ENCODE measurements at places on chromosomes 1 and 21. TPM values are rescaled to one million over a fixed set of nuclear protein-coding genes. Genes with fewer than 3 reads are reported as not detected.

- no peaks in the 10 kb centered on the region for H3K27me3 ChIP-seq
- no peak for DNase-seq
- no peaks in the 10 kb centered on the region for H3K4me1 ChIP-seq
- no peak overlapping the region for H3K27ac ChIP-seq
- no peaks in the 10 kb centered on the region for H3K36me3 ChIP-seq
These were observed 1.0 kb upstream of the CD84 start for GRCh38 chr1:160580221-160580812.

DNA sequence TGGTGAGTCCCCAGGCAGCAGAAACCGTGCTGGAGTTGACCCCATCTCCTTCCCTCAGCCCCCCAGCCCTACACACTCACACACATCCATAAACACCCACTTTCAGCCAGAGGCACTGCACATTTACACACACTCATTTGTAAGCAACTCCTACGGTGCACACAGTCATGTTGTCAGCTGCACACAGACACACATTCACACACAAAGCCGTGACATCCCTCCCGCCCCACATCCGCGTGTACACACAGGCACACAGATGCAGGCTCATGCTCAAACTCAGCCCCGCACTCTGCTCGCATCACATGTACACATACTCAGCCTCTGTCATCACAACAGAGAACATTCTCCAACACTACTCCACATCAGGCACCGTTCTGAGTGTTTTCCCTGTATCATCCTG, 47.6 kb downstream of the LACTBL1 start:
- H3K27me3 ChIP-seq = no peaks in the 10 kb centered on the region
- peak; percentile 13 for DNase-seq
- H3K4me3 ChIP-seq = no peak overlapping the region
- H3K36me3 ChIP-seq = no peaks in the 10 kb centered on the region

GRCh38 chr1:5910276-5910620, 82.0 kb downstream of the NPHP4 start:
- no peak overlapping the region for H3K27ac ChIP-seq
- H3K4me1 ChIP-seq = no peaks in the 10 kb centered on the region
- H3K36me3 ChIP-seq = no peaks in the 10 kb centered on the region
- no peaks in the 10 kb centered on the region for H3K27me3 ChIP-seq
- H3K4me3 ChIP-seq = no peak overlapping the region

MNDA gene
- total RNA-seq = 27.2 TPM

- no peak overlapping the region for H3K27ac ChIP-seq
- H3K36me3 ChIP-seq = no peaks in the 10 kb centered on the region
- no peak for DNase-seq
- no peaks in the 10 kb centered on the region for H3K27me3 ChIP-seq
These were observed 310.9 kb downstream of the MATN1 start for GRCh38 chr1:30412241-30413110.

FAM72B gene
- total RNA-seq = 1.1 TPM

USH2A gene
- total RNA-seq = 0.11 TPM

DNA sequence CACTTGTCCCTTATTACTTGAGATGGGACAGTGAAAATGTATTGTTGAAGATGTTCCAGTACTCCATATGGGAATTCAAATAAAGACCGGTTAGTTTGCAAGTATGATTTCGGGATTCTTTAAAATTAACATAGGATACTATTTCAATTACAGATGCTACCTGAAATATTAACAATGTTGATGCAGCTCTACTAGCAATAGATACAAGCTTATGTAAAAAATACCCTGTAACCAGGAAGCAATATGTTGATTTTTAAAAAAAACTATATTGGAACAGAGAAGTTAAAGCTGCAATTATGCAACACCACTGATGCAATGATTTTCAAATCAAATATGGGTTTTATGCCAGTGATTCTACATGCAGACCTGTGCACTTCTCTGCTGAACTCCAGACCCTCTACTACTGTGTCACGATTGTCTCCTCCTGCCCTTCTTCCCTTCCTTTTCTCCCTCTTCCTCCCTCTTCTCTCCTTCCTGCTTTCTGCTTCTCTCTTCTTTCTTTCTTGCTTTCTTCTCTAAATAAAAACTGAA, 179.2 kb downstream of the ATP6V1G3 start:
- no peaks in the 10 kb centered on the region for H3K27me3 ChIP-seq
- no peak overlapping the region for H3K27ac ChIP-seq
- DNase-seq = no peak
- no peak overlapping the region for H3K4me3 ChIP-seq
- H3K36me3 ChIP-seq = no peaks in the 10 kb centered on the region

DNA sequence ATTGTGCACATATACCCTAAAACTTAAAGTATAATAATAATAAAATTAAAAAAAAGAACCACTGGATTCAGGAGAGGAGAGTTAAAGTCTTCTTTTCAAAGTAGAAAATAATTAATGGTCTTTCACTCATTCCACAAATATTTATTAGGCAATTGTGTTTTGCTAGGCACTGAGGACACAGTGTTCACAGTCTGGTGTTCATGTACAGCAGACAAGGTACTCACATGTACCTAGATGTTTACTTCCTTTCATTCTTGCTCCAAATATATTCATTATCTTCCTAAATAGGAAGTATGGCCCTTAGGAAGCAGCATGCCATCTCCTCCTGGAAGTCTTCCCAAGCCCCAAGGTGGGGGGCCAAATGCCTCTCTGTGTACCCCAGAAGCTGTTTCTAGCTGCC, 265.0 kb downstream of the NPHP4 start:
- H3K27ac ChIP-seq = no peak overlapping the region
- H3K27me3 ChIP-seq = no peaks in the 10 kb centered on the region
- peaks cover 14% of the 10 kb centered on the region for H3K4me1 ChIP-seq
- H3K4me3 ChIP-seq = no peak overlapping the region
- no peaks in the 10 kb centered on the region for H3K36me3 ChIP-seq

- no peak for DNase-seq
- no peaks in the 10 kb centered on the region for H3K36me3 ChIP-seq
These were observed 23.9 kb downstream of the CITED4 start for GRCh38 chr1:40838045-40838979.

FCRL5 gene
- total RNA-seq = 5.9 TPM
